Fibroblast of pulmonary artery (primary cell): ENCODE measurements at places on chromosomes 2 and 18.

DNA sequence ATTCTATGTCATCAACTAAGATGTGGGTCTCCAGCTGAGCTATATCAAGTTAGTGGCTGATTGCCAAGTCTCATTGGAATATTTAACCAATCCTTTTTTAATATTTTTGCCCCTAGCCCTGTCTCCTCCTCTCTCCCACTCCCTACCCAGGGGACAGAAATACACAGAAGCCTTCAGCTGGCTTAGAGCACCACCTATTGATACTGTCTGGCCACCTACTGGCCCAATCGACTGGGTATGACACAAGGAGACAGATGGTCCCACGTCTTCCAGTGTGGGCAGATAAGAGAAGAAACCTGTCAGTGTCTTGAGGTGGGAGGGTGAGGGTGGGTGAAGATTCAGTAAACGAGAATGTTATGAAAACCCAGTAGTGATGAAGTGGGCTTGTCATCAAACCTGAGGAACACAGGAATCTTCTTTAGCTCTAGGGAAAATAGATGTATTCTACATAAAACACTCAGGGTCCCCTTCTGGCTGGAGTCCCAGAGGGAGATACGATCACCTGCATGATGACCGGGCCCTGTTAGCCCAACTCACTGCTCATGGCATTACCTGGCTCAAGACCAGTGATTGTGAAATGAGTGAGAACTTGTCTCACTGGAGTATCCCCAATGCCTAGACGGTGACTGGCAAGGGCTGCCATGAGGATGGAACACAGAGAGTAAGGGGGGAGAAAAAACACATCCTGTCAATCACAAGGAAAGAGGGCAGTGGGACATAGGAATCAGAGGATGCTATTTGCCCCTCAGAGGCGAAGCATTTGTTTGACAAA lies 26.7 kb downstream of the POLR1A start:
- DNase-seq, result peak; percentile 80

- no peak for DNase-seq
These were observed 4.8 kb upstream of the STARD7 start for GRCh38 chr2:96213379-96213778.

DNA sequence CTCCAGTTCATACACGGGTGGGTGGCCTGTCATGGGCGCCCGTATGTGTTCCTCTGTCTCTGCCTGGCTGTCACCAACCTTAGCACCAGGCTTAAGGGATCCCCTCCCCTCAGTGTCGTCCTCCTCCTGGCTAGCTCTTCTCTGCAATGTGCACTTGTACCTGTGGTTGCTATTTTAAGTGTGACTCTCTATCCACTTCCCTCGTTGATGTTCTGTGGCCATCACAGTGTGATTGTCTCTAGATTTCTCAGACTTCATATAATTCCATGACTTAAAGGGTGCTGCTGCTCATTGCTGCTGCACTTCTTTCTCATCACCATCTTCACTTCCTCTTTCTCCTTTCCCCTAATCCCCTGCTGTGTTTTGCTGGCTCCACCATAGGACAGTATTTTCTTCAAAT lies 143.4 kb downstream of the EML6 start:
- DNase-seq, result no peak

DNA sequence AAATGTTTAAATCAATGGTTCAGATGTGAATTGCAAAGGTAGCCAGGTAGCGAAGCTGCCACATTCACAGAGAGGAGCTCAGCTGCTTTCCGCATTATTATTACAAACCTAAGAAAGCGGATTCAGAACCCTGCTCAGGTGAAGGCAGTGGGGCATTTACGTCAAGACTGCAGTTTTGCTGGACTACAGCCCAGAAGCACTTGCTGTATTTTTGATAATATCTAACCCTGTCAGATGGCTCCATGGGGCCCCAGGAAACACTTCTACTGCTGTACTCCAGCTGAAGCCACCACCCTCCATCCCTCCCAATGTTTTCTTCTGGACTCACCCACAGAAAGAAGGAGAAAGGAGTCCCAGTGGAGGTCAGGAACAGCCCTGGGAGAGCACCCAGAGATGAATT lies 96.9 kb downstream of the TPO start:
- DNase-seq, result no peak

GRCh38 chr2:134500211-134500935 lies 218.4 kb downstream of the TMEM163 start:
- DNase-seq, result peak; percentile 3

- DNase-seq, result no peak
These were observed 73.4 kb upstream of the CHAC2 start for GRCh38 chr2:53694096-53694771.

GRCh38 chr2:188278388-188279092 lies 13.1 kb upstream of the GULP1 start:
- no peak for DNase-seq

DNA sequence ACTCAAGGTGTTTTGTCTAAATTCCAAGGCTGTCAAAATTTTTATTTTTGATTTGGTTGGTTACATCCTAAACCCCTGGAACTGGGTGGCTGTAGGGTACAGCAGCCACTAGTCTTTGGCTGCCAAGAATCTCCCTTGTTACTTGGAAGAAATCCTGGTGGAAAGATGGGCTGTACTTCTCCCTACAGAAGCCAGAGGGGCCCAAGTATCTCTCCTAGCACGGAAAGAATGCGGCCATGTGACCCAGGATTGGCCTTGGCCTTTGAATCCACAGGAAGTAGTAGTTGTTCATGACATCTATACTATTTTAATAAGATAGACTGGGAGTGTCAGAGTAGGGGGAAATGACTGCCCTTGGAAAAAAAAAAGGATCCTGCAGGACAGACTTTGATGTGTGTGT lies 54.4 kb upstream of the MYO3B start:
- peak; percentile 35 for DNase-seq

GRCh38 chr18:7584646-7585275 lies 17.6 kb downstream of the PTPRM start:
- DNase-seq, result peak; percentile 55

GRCh38 chr18:28189400-28190239 lies 12.7 kb upstream of the CDH2 start:
- peak; percentile 87 for DNase-seq

DNA sequence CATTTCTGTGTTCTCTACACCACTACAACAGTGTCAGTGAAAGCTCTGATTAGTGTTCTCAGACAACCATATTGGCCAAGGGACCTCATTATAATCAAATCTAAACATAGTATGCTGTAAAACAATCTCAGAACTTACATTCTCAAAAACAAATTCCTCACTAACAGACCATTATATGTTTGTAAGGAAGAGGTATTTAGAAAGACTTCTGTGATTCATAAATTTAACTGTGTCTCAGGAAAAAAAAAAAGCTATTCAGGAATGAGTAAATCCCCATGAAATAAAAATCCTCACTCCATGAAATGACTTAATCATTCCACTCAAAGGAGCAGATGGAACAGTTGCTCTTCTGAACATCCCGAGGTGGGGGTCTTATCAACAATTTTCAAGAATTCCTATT lies 413.0 kb downstream of the CDH2 start:
- DNase-seq, result no peak
